ENCODE measurements at places on chromosomes 3 and 15. TPM values are rescaled to one million over a fixed set of nuclear protein-coding genes. Genes with fewer than 3 reads are reported as not detected.

- no peak for DNase-seq
Observed at GRCh38 chr3:14389166-14389606, 13.2 kb upstream of the SLC6A6 start.

GRCh38 chr3:108420926-108421325, 89.5 kb downstream of the MYH15 start:
- DNase-seq = no peak

GRCh38 chr3:112761062-112761638, 85.5 kb downstream of the CD200R1L start:
- no peak for DNase-seq

BTD gene
- 8.1 TPM for total RNA-seq

- no peak for DNase-seq
Observed at GRCh38 chr15:85318732-85319076, 61.7 kb upstream of the AKAP13 start.

MED12L gene
- 0.92 TPM for total RNA-seq

DNA sequence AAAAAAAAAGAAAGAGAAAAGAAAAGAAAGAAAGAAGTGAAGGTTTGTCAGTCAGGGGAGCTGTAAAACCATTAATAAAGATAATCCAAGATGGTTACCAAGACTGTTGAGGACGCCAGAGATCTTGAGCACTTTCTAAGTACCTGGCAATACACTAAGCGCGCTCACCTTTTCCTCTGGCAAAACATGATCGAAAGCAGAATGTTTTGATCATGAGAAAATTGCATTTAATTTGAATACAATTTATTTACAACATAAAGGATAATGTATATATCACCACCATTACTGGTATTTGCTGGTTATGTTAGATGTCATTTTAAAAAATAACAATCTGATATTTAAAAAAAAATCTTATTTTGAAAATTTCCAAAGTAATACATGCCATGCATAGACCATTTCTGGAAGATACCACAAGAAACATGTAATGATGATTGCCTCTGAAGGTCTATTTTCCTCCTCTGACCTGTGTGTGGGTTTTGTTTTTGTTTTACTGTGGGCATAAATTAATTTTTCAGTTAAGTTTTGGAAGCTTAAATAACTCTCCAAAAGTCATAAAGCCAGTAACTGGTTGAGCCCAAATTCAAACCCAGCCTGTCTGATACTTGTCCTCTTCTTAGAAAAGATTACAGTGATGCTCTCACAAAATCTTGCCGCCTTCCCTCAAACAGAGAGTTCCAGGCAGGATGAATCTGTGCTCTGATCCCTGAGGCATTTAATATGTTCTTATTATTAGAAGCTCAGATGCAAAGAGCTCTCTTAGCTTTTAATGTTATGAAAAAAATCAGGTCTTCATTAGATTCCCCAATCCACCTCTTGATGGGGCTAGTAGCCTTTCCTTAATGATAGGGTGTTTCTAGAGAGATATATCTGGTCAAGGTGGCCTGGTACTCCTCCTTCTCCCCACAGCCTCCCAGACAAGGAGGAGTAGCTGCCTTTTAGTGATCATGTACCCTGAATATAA, 2.0 kb downstream of the B2M start:
- no peak for DNase-seq

- DNase-seq = no peak
Observed at GRCh38 chr3:135199137-135199536, 404.1 kb downstream of the EPHB1 start.

GRCh38 chr3:35422836-35423601, 216.3 kb upstream of the ARPP21 start:
- DNase-seq = no peak

DNA sequence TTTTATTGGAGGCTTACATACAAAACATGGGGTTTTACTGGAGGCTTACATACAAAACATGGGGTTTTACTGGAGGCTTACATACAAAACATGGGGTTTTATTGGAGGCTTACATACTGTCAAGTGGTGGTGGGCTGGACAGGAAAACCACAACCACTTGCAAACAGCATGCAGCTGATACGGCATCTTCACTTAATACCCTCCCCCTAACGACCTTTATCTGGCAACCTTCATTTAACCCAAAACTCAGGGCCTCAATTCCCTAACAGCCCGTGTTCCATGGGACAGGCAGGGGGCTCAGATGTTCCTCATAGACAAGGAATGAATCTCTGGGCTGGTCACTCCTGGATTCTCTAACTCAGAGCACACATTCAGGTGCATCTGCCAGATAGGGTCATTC, 137.1 kb downstream of the CD47 start:
- DNase-seq = no peak

- no peak for DNase-seq
Observed at GRCh38 chr15:28944286-28944685, 58.5 kb downstream of the APBA2 start.

GOLGA8Q gene
- 0.83 TPM for total RNA-seq

DAPK2 gene
- total RNA-seq = 0.87 TPM

DNA sequence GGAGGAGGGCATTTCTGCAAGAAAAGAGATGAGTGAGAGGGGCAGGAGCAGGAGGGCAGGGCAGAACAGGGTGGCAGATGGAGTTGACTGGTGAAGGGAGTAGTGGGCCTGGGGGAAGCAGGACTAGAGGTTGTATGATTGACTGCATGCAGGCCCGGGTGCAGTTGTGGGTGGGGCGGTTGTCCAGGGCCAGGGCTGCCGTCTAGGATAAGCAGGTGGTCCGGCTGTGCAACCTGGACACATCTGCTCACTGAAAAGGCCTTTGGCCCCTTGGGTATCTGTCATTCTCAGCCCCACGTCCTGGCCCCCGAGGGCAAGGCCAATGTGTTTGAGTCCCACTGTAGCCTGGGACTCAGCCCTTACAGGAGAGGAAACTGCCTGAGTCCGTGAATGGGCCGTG, 25.4 kb downstream of the ALS2CL start:
- DNase-seq = no peak

PLCB2 gene
- 195 TPM for total RNA-seq

- DNase-seq = peak; percentile 96
Observed at GRCh38 chr3:45037720-45038455, 11.8 kb downstream of the CLEC3B start.

DNA sequence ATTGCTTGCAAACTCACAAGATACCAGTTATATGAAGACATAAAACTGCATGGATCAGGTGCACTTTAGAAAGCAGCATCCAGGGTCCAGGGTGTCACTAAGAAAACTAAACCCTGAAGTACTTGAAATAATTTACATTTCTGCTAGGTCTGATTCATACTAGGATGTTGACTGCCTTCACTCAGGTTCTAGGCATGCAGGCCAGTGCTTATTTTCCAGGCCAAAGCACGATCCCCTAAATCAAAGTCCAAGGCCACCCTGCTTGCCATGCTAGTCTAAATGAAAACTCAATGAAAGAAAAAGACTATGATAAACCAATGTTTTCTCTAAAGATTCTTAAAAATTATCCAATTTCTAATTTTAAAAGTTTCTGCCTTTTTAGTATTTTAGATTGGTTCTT, 49.4 kb downstream of the GREM1 start:
- DNase-seq = no peak

GRCh38 chr15:58401276-58401675, 30.5 kb upstream of the LIPC start:
- no peak for DNase-seq

DNA sequence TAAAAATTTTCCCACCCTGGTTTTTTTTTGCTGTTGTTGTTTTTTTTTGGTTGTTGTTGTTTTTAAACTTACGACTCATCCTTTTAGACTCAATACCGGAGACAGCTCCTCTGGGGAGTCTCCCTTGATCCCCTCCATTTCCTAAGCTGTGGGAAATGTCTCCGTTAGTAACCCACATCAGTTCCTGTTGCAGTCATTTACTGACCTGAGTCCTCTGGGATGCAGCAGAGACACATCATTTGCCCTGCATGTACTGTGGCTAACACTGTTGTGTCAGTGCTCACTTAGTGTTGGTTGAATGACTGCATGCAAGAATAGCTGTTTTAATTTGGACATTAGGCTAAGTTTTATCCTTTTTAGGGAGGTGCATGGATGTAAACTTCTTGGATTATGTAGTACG, 83.8 kb downstream of the MBNL1 start:
- no peak for DNase-seq

DNA sequence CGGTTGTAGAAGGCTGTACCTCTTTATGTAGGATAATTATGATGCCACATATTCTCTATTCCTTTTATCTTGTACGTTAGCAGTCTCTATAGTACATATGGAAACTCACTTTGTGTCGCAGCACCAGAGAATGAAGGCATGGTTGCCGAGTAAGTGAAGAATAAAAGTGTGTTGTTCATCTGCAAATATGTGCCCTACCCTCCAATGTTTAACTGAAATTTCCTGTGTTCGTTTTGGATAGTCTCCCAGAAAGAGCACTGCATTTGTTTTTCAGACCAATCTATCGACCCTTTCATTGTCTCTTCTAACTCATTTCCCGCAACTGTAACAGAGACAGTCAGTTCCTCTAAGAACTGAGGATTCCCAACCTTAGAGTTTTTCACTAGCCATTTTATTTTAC, 592.8 kb downstream of the TUSC7 start:
- no peak for DNase-seq

FAM162A gene
- 48.4 TPM for total RNA-seq

GRCh38 chr15:83873966-83874365, 220.0 kb downstream of the ADAMTSL3 start:
- DNase-seq = no peak

- no peak for DNase-seq
Observed at GRCh38 chr3:30596152-30596551, 10.2 kb upstream of the TGFBR2 start.
